ENCODE measurements at places on chromosomes 13 and 19. TPM values are rescaled to one million over a fixed set of nuclear protein-coding genes. Genes with fewer than 3 reads are reported as not detected.

- no peaks in the 10 kb centered on the region for H3K36me3 ChIP-seq
- no peak for DNase-seq
- H3K4me1 ChIP-seq = peaks cover 9% of the 10 kb centered on the region
- no peak overlapping the region for H3K4me3 ChIP-seq
- no peak overlapping the region for H3K27ac ChIP-seq
Measured at GRCh38 chr13:23797276-23797903, 91.8 kb downstream of the MIPEP start.

GRCh38 chr13:41696163-41697003 lies 239.0 kb downstream of the RGCC start:
- no peak for DNase-seq
- peaks cover 27% of the 10 kb centered on the region for H3K36me3 ChIP-seq
- H3K27me3 ChIP-seq = no peaks in the 10 kb centered on the region
- no peak overlapping the region for H3K27ac ChIP-seq

GRCh38 chr13:43159026-43159461 lies 135.7 kb downstream of the DNAJC15 start:
- H3K27me3 ChIP-seq = no peaks in the 10 kb centered on the region
- H3K4me1 ChIP-seq = no peaks in the 10 kb centered on the region
- H3K27ac ChIP-seq = no peak overlapping the region
- no peaks in the 10 kb centered on the region for H3K36me3 ChIP-seq

- no peak overlapping the region for H3K27ac ChIP-seq
- peaks cover 18% of the 10 kb centered on the region for H3K27me3 ChIP-seq
- no peak overlapping the region for H3K4me3 ChIP-seq
- DNase-seq = no peak
- no peaks in the 10 kb centered on the region for H3K36me3 ChIP-seq
Measured at GRCh38 chr19:54434873-54435214, 14.2 kb upstream of the LENG8 start.

DNA sequence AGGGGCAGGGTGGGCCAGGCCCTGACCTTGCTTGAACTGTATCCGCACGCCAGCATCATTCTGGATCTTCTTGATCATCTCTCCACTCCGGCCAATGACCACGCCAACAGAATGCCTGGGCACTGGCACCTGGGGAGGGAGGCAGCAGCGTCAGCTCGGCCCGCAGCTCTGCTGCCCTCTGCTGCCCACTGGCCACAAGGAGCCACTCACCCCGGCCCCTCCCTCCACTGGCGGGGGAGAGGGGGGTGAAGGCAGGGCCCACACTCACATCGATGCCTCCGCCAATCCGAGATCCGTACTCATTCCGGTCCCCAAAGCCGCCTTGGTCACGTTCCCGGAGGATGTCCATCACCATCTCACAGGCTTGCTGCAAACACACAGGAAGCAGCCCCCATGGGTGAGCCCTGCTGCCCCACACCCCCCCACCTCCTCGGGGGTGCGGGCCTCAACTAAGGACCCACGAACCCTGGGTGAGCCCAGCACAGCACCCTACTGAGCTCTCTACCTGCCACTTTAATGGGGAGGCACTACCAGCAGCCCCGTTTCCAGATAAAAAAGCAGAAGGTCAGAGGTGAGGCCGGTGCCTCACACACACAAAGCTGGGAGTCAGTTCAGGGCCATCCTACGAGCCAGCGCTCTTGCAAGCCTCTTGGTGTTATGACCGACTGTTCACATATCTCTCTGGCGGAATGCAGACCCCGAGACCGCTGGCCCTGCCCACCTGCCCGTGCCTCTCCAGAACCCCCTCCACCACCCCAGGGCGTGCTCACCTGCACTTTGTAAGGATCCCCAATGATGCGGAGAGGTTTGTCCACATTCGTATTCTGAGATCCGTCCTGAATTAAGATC lies 6.7 kb downstream of the KHSRP start:
- no peaks in the 10 kb centered on the region for H3K27me3 ChIP-seq
- H3K4me1 ChIP-seq = peaks cover 40% of the 10 kb centered on the region
- H3K36me3 ChIP-seq = peaks cover 94% of the 10 kb centered on the region
- no peak for DNase-seq
- H3K4me3 ChIP-seq = no peak overlapping the region

- H3K4me3 ChIP-seq = no peak overlapping the region
- no peaks in the 10 kb centered on the region for H3K4me1 ChIP-seq
- no peaks in the 10 kb centered on the region for H3K27me3 ChIP-seq
- no peaks in the 10 kb centered on the region for H3K36me3 ChIP-seq
Measured at GRCh38 chr19:19600793-19601330, 17.6 kb downstream of the PBX4 start.

DNA sequence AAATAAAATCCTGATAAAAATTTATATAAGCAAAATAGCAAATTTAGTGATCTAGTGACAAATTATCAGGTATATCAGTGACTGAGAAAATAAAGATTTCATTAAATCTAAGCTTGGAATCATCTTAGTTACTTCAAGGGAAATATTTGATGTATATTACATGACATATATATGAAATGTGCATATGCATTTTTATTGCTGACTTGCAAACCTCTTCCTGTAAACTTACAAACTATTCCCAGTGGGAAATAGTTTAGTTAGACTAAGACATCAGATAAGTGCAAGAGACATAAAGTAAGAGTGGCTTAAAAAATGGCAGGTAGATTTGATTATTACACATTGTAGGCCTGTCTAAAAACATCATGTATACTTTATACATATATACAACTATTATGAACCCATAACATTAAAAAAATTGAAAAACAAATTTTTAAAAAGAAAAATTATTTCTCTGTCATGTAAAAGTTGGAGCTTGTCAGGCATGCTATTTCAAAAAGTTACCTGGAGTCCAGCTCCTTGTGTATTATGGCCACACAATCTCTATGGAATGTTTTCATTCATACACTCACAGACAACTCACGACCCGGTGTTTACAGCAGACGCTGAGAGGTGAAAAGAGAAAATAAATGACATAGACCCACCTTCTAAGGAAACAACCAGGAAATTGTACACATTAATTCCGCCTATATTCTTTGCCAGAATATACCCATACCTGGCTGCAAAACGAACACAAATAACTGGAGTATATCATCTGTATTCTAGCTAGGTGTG lies 724.5 kb downstream of the SLITRK6 start:
- no peaks in the 10 kb centered on the region for H3K36me3 ChIP-seq
- no peak overlapping the region for H3K4me3 ChIP-seq
- no peak for DNase-seq
- H3K4me1 ChIP-seq = no peaks in the 10 kb centered on the region

GRCh38 chr13:79859756-79860155 lies 378.8 kb downstream of the NDFIP2 start:
- H3K27me3 ChIP-seq = no peaks in the 10 kb centered on the region
- no peak overlapping the region for H3K27ac ChIP-seq
- H3K4me3 ChIP-seq = no peak overlapping the region

- no peak for DNase-seq
- no peaks in the 10 kb centered on the region for H3K36me3 ChIP-seq
- no peak overlapping the region for H3K27ac ChIP-seq
- peaks cover 34% of the 10 kb centered on the region for H3K27me3 ChIP-seq
Measured at GRCh38 chr13:106349080-106349931, 186.2 kb downstream of the EFNB2 start.

GRCh38 chr13:87889254-87889653 lies 218.1 kb downstream of the SLITRK5 start:
- no peaks in the 10 kb centered on the region for H3K36me3 ChIP-seq
- DNase-seq = no peak
- H3K27ac ChIP-seq = no peak overlapping the region

- no peak overlapping the region for H3K4me3 ChIP-seq
- H3K27ac ChIP-seq = peak overlapping the region; percentile 63
- no peak for DNase-seq
- H3K36me3 ChIP-seq = no peaks in the 10 kb centered on the region
- H3K4me1 ChIP-seq = peaks cover 54% of the 10 kb centered on the region
Measured at GRCh38 chr13:98483601-98484288, 93.2 kb downstream of the STK24 start.

GRCh38 chr13:19085876-19086275 lies 95.7 kb downstream of the TUBA3C start:
- H3K36me3 ChIP-seq = no peaks in the 10 kb centered on the region
- H3K4me1 ChIP-seq = no peaks in the 10 kb centered on the region
- no peaks in the 10 kb centered on the region for H3K27me3 ChIP-seq
- DNase-seq = no peak
- H3K4me3 ChIP-seq = no peak overlapping the region

- DNase-seq = peak; percentile 70
- H3K4me1 ChIP-seq = no peaks in the 10 kb centered on the region
- no peak overlapping the region for H3K4me3 ChIP-seq
- no peak overlapping the region for H3K27ac ChIP-seq
- H3K36me3 ChIP-seq = no peaks in the 10 kb centered on the region
Measured at GRCh38 chr13:90564096-90564495, 783.4 kb upstream of the MIR17HG start.

GRCh38 chr19:37986048-37986750 lies 79.2 kb downstream of the SIPA1L3 start:
- H3K4me1 ChIP-seq = peaks cover 83% of the 10 kb centered on the region
- H3K27me3 ChIP-seq = no peaks in the 10 kb centered on the region
- H3K27ac ChIP-seq = peak overlapping the region; percentile 78
- H3K4me3 ChIP-seq = no peak overlapping the region

DNA sequence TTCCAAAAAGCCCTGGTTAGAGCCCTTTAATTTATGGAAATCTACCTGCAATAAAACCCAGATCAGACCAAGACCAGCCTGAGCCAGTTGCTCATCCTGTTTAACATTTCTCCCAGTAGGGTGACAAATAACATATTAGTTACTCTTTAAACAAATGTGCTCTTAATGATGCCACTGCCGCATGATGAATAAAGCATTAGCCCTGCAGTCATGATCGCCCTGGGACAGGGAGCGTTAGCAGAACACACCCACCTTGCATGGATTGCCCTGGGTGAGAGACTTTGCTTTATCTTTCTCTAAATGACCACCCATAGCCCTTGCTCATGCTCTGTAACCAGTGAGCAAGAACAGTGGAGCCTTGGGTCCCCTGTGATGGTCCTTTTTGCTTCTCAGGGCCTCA lies 362.4 kb downstream of the ENOX1 start:
- no peak for DNase-seq
- no peaks in the 10 kb centered on the region for H3K36me3 ChIP-seq
- H3K27ac ChIP-seq = no peak overlapping the region
- H3K27me3 ChIP-seq = no peaks in the 10 kb centered on the region
- no peaks in the 10 kb centered on the region for H3K4me1 ChIP-seq

DNA sequence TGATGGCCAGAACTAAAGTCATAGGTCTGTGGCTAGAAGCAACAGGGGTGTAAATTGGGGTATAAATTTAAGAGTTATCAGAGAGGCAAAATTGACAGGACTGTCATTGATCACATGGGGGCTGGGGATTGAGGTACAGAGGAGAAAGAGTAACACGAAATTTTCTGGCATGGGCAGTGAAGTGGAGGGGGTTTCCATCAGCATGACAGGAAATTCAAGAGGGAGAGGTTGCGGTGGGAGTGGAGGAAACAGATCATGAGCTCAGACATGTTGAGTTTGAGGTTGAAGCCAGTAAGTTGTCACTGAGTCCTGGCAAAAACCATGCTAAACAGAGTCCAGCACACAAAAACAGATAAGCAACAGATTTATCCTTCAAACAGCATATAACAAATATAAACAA lies 192.1 kb upstream of the TSC22D1 start:
- no peaks in the 10 kb centered on the region for H3K36me3 ChIP-seq
- no peaks in the 10 kb centered on the region for H3K4me1 ChIP-seq
- no peaks in the 10 kb centered on the region for H3K27me3 ChIP-seq
- no peak for DNase-seq
- no peak overlapping the region for H3K27ac ChIP-seq

GRCh38 chr19:1237754-1238368 lies at the start of gene CBARP:
CBARP (minus strand) TSS chr19:1238005; CDS start chr19:1236100, 1,905 bp downstream.
- H3K4me3 ChIP-seq = peak within 1 kb of the TSS; percentile 42
- peaks cover 25% of the 10 kb centered on the region for H3K27me3 ChIP-seq

GRCh38 chr13:35854286-35854685 lies 276.9 kb downstream of the DCLK1 start:
- H3K27ac ChIP-seq = no peak overlapping the region
- H3K4me1 ChIP-seq = no peaks in the 10 kb centered on the region
- H3K4me3 ChIP-seq = no peak overlapping the region
- no peak for DNase-seq
- no peaks in the 10 kb centered on the region for H3K36me3 ChIP-seq

- peaks cover 11% of the 10 kb centered on the region for H3K4me1 ChIP-seq
- H3K4me3 ChIP-seq = no peak overlapping the region
- no peaks in the 10 kb centered on the region for H3K27me3 ChIP-seq
- no peak overlapping the region for H3K27ac ChIP-seq
- DNase-seq = no peak
Measured at GRCh38 chr19:46520616-46521015, 24.9 kb upstream of the PNMA8B start.

GRCh38 chr19:10132905-10133304 lies 13.2 kb upstream of the EIF3G start:
- no peak overlapping the region for H3K27ac ChIP-seq
- peaks cover 81% of the 10 kb centered on the region for H3K36me3 ChIP-seq
- no peaks in the 10 kb centered on the region for H3K27me3 ChIP-seq
- no peaks in the 10 kb centered on the region for H3K4me1 ChIP-seq
- no peak overlapping the region for H3K4me3 ChIP-seq

DNA sequence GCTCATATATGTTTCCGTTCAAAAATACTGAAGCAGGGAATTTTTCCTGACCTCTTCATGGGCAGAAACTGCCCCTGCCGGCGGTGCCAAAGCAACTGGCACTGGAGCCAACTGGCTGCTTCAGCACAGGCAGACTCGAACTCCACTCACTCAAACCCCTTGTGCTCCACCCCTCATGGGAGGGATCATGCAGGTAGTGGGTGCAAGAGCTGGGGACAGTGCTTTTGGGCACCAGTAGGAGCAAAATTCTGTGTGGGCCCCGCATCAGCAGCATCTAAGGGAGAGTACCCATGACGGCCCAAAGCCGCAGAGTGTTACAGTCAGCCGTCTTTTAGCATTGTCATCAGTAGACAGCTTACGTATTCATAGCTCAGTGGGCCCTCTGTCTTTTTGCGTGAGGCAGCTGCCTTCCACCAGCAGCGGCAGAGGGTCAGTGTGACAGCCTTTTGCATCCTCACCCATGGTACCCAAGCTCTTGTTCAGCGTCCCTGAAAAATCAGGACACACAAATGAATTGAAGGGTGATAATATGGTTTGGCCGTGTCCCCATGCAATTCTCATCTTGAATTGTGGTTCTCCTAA lies 393.8 kb downstream of the SLITRK6 start:
- no peaks in the 10 kb centered on the region for H3K36me3 ChIP-seq
- no peaks in the 10 kb centered on the region for H3K27me3 ChIP-seq
- DNase-seq = no peak
- H3K4me1 ChIP-seq = no peaks in the 10 kb centered on the region
- H3K4me3 ChIP-seq = no peak overlapping the region

GRCh38 chr19:3045885-3046697 lies 16.2 kb downstream of the TLE5 start:
- peaks cover 4% of the 10 kb centered on the region for H3K4me1 ChIP-seq
- H3K4me3 ChIP-seq = no peak overlapping the region
- H3K36me3 ChIP-seq = no peaks in the 10 kb centered on the region
- peak overlapping the region; percentile 58 for H3K27ac ChIP-seq
- no peaks in the 10 kb centered on the region for H3K27me3 ChIP-seq
- no peak for DNase-seq

The SIGLEC12 gene
- total RNA-seq = 54.2 TPM

The ZNF284 gene
- 2.8 TPM for total RNA-seq

The DHDH gene
- 0.51 TPM for total RNA-seq

The ZNF14 gene
- 13.0 TPM for total RNA-seq

The C13orf42 gene
- not detected for total RNA-seq

The ZGLP1 gene
- 2.7 TPM for total RNA-seq

The RNF225 gene
- not detected for total RNA-seq

The NXNL1 gene
- not detected for total RNA-seq

The OR7A10 gene
- not detected for total RNA-seq

The NAPSA gene
- 3.4 TPM for total RNA-seq

The RLN3 gene
- not detected for total RNA-seq

The SYCN gene
- not detected for total RNA-seq

The ZNF607 gene
- 5.7 TPM for total RNA-seq

The ICAM3 gene
- total RNA-seq = 69.3 TPM

The PSG11 gene
- total RNA-seq = not detected

The PSG7 gene
- not detected for total RNA-seq

The MISP gene
- total RNA-seq = not detected

The NDUFA7 gene
- total RNA-seq = 28.3 TPM
